Stimulated activated CD4-positive, alpha-beta T cell treated with anti-CD3 and anti-CD28 coated beads, Interleukin-15, amount 100 ng/mL, for 1 hour (primary cell): ENCODE measurements at places on chromosomes 13 and 19.
A peak's percentile ranks its signal among the peaks of the same experiment; 100 is the strongest.

GRCh38 chr13:32587811-32588170, 1.5 kb downstream of the PDS5B start:
- DNase-seq, result no peak

DNA sequence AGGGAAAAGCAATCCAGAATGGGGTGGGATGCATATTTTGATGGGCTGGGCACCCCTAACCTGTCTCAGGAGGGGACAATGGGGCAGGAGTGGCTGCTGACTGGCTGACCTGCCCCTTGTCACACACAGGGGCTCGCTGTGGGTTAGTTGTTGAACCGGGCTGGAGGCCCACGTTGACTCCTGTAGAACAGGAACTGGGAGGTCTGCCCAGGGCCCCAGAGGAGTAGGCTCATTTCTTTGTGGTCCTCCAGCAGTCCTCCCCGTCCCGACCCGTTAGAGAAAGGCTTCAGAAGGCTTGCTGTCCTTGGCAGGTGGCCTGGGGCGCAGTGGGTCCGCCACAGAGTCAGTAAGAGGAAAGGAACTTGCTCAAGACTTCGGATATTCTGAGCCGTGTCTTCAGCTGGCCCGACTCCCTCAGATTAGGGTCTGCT, 70.1 kb downstream of the COL4A1 start:
- no peak for DNase-seq

DNA sequence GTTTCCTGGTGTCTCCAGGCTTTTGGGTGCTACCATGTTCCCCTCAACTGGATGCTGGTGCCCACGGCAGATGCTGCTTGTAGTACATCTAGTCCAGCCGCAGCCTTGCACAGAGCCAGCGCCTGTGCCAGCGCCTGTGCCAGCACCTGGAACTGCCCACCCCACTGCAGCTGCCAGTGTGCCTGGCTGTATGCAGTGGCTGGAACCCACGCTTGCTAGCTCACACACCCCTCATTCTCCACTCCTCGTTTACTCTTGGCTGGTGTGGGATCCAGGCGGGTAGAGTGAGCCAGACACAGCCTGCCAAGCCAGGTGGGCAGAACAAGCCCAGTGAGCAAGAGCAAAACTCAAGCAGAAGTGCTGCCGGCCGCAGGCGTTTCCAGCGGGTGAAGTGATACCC, 428.6 kb downstream of the SLITRK1 start:
- no peak for DNase-seq

GRCh38 chr13:110856942-110857835, 57.7 kb downstream of the ANKRD10 start:
- no peak for DNase-seq

- peak; percentile 47 for DNase-seq
These were observed 108.8 kb downstream of the KCNRG start for GRCh38 chr13:50123862-50124535.

GRCh38 chr13:90142251-90142650, 1205.2 kb upstream of the MIR17HG start:
- no peak for DNase-seq

GRCh38 chr13:111382877-111383276, 62.4 kb downstream of the TEX29 start:
- DNase-seq, result no peak

GRCh38 chr13:49303533-49304252, 56.0 kb downstream of the CDADC1 start:
- DNase-seq, result no peak

GRCh38 chr13:113460064-113460555, 6.8 kb upstream of the ADPRHL1 start:
- no peak for DNase-seq

GRCh38 chr19:1455002-1455335, 5.0 kb downstream of the APC2 start:
- DNase-seq, result no peak

- no peak for DNase-seq
These were observed 25.6 kb upstream of the CXCL17 start for GRCh38 chr19:42468273-42468796.

- no peak for DNase-seq
These were observed 10.6 kb upstream of the KIR2DL4 start for GRCh38 chr19:54792814-54793213.

DNA sequence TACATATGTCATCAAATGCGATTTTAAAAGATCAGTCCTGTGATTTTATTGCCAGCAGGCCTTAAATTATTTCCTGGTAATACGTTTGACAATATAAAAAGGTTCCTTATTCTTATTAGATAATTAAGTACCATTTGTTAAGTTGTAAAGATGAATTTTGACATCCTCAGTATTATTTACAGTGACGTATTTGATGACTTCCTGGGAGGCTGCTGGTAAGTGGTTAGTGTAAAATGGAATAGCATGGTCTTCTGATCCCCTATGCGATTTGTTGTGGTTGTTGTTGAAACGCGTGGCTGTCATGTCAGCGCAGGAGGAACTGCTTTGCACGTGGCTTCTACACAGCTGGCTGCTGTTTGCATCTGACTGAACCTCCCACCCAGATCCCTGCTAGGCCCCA, 99.7 kb downstream of the DCLK1 start:
- no peak for DNase-seq

- no peak for DNase-seq
These were observed 43.9 kb upstream of the C1QTNF9B start for GRCh38 chr13:23941211-23941610.

DNA sequence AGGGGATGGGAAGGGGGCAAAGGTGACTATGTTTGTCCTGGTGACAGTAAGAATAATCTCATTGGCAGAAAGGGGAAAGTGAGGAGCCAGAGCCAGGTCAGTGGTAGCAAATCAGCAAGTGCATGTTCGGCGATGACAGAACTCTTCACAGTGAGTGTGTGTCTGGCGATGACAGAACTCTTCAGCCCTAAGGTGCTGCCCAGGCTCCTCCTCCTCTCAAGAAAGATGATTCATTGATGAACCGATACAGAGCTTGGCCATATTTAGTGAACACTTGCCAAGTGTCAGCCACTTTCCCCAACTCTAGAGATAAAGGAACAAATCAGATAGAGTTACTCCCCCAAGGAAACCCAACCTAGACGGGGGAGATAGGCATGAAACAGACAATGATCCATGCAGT, 199.3 kb upstream of the UBL3 start:
- DNase-seq, result no peak

- no peak for DNase-seq
These were observed 1180.1 kb upstream of the ATXN8OS start for GRCh38 chr13:68927387-68928026.

- DNase-seq, result no peak
These were observed 173.5 kb downstream of the DNAJC15 start for GRCh38 chr13:43196750-43197370.

GRCh38 chr13:92436924-92437323, 789.7 kb upstream of the GPC6 start:
- no peak for DNase-seq

DNA sequence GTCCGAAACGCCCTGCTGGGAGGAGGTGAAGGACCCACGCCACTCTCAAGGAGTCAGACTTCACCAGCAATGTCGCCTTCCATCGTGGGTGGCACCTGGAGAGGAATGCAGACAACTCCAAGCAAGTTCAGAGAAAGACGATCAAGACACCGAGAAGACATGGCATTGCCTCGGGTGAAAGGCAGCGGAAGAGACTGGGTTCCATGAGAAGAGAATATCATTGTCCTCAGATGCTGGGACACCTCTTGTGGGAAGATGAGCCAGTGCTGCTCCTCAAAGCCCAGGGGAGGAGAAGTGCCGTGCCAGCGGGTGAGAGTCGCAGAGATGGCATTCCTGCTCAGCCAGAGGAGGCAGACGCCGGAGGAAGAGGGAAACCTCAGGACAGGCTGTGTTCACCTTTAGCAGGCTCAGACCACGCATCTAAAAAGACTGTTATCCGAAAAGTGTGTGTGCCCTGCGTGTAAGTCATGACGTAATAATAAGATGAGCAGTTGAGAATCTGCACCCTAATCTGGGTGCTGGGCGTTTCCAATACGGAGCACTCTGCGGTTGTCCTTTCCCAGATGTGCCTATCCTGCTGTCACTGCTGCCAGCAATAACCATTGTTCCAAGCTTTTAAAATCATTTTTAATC, 144.6 kb upstream of the SPACA7 start:
- no peak for DNase-seq
